Activated gamma-delta T cell treated with Interleukin-2 at 50 U/mL for 16 hours (primary cell): ENCODE measurements at places on chromosomes 7 and 10.

DNA sequence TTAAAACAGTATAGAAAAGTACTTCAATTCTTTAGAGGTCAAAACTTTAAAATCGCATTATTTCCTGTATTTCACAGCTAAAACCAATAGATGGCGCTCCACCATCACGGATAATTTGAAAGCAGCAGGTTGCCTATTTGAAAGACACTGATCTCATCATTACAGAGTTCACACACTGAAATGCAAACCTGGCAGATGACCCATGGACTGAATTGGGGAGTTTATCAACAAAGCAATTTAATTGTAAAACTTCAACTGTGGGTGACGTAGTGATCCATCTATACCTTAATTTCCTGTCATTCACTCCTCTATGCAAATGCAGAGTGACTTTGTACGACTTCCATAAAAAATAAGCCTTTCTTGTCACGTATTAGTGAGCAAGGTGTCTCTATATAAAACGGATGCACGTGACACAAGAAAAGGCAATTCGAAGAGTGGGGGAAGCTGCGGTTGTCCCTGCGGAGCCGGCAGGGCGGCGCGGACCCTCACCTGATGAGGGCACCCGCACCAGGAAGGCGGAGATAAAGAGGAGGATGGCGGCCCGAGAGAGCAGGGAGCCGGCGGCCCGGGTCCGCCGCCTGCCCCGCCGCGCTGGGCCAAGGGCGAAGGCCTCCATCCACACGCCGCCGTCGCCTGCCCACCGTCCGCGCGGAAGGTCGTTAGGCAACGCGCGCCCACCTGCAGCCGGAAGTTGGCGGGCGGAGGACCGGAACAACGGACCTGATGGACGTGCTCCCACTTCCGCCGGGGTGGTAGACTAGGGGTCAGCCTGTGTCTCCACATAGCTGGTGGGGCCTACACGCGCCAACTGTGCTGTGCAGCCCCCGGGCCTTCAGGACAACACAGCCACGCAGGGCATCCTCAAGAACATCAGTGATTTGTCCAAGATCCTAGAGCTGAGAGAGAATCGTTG is at the start of gene ZPBP:
Gene ZPBP (minus strand): TSS at position 668 of the 913 bp plus-strand sequence. CDS start 52 bp downstream, at position 616.
- peak; percentile 44 for DNase-seq

- DNase-seq, result no peak
Observed at GRCh38 chr10:132509506-132510173, 27.9 kb upstream of the INPP5A start.

- no peak for DNase-seq
Observed at GRCh38 chr10:70694418-70695141, 22.3 kb downstream of the ADAMTS14 start.

GRCh38 chr7:105270117-105270516 is 118.6 kb downstream of the SRPK2 start:
- DNase-seq, result no peak

GRCh38 chr10:48595539-48595932 is 9.3 kb downstream of the ARHGAP22 start:
- DNase-seq, result no peak
